Fibroblast of skin of scalp (primary cell): ENCODE measurements at places on chromosomes 12 and 14.

- no peak for DNase-seq
Measured at GRCh38 chr14:72824051-72824450, 69.8 kb downstream of the DPF3 start.

- peak; percentile 49 for DNase-seq
Measured at GRCh38 chr12:53224061-53224896, 7.7 kb downstream of the RARG start.

GRCh38 chr12:43976027-43976426 lies 140.1 kb downstream of the TMEM117 start:
- DNase-seq: no peak

- no peak for DNase-seq
Measured at GRCh38 chr12:18358077-18358476, 96.8 kb downstream of the PIK3C2G start.

DNA sequence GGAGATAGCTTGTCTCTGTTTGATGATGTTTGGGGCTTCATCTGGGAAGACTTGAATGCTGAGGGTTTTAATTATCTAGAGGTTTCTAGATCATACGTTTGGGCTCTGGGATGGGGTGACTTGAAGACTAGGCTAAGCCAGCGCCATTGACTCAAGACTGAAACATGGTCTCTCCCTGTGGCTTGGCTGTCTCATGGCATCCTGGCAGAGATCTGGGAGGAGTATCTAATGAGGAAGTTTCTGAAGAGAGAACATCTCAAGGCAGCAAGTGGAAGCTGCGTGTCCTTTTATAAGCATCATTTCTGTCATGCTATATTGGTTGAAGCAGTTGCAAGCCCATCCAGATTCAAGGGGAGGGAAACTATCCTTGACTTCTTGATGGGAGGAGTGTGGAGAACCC lies 104.8 kb downstream of the UNC79 start:
- DNase-seq: no peak

- peak; percentile 18 for DNase-seq
Measured at GRCh38 chr14:69879175-69880043, at the start of gene SMOC1. Gene SMOC1 (plus strand): TSS chr14:69879416. CDS start chr14:69879679, 263 bp downstream.

GRCh38 chr12:15581006-15581405 lies 208.2 kb downstream of the EPS8 start:
- DNase-seq: peak; percentile 51
